ENCODE measurements at places on chromosomes 2 and 18.
A peak's percentile ranks its signal among the peaks of the same experiment; 100 is the strongest.

DNA sequence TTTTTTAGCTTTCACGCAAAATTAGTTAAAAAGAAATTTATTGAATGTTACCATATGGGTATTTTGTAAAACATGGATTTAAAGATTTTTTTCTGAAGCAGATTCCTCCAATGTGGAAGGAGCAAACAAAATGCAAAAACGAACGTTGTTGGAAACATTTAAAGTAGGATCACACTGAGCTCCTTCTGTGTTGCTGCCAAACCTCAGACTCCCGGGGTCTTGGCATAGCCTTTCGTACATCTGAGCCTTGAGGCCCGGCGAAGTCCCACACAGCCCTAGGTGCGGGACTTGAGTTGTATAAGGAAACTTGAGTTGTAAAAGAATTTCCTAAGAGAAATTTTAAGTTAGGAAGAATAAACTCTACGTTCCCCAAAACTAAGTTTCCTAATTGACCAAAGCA is 52.0 kb upstream of the CD226 start:
- H3K4me3 ChIP-seq, result no peak overlapping the region
- H3K27me3 ChIP-seq, result no peaks in the 10 kb centered on the region
- H3K36me3 ChIP-seq, result no peaks in the 10 kb centered on the region
- DNase-seq, result no peak

DNA sequence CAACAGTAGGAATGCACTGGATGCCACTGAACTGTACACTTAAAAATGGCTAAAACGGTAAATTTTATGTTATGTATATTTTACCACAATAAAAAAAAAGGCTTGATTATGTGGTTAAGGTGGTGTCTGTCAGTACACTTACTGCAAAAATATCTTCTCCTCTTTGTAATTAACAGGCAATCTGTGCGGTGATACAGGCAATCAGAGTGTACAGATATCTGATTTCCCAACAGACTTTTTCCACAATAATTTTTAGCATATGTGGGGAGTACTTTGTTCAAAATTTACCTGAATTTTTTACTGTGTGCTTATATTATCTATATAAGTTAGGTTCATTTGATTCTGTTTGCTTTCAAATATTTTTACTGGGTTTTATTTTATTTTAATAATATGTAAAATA is 175.0 kb upstream of the PGAP1 start:
- H3K27me3 ChIP-seq, result no peaks in the 10 kb centered on the region
- DNase-seq, result no peak
- peaks cover 3% of the 10 kb centered on the region for H3K4me1 ChIP-seq
- no peak overlapping the region for H3K4me3 ChIP-seq

- no peak overlapping the region for H3K4me3 ChIP-seq
- H3K27ac ChIP-seq, result no peak overlapping the region
- no peaks in the 10 kb centered on the region for H3K36me3 ChIP-seq
- no peak for DNase-seq
Observed at GRCh38 chr18:49183921-49184320, 233.2 kb upstream of the SMAD7 start.

- H3K4me3 ChIP-seq, result no peak overlapping the region
- no peaks in the 10 kb centered on the region for H3K4me1 ChIP-seq
- no peak overlapping the region for H3K27ac ChIP-seq
Observed at GRCh38 chr18:28357766-28358401, 181.0 kb upstream of the CDH2 start.

- H3K27me3 ChIP-seq, result no peaks in the 10 kb centered on the region
- no peak overlapping the region for H3K4me3 ChIP-seq
- DNase-seq, result no peak
- no peaks in the 10 kb centered on the region for H3K36me3 ChIP-seq
Observed at GRCh38 chr18:36821681-36822080, 7.1 kb downstream of the TPGS2 start.

GRCh38 chr18:11078491-11078890 is 70.9 kb downstream of the PIEZO2 start:
- no peak overlapping the region for H3K4me3 ChIP-seq
- DNase-seq, result no peak
- no peak overlapping the region for H3K27ac ChIP-seq
- H3K4me1 ChIP-seq, result no peaks in the 10 kb centered on the region
- no peaks in the 10 kb centered on the region for H3K27me3 ChIP-seq
- no peaks in the 10 kb centered on the region for H3K36me3 ChIP-seq

DNA sequence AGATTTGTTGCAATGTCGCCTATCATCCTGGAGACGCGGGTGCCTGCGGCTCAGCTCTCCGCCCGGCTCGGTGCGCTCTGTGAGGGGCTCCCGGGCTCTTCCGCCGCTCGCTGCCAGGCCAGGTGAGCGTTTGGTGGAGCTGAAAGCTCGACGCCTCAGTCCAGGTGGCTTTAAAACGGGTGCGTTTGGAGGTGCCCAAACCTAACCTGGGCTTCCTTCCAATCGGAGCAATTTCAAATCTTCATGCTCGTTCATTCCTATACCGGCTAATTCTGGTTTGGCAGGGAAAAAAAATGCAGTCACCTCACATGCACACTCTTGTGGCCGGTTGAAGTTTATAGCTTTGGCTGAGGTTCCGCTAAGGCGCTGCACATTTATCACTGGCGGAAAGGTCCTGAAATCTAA is at the start of gene SLC16A14:
TSS of gene SLC16A14 (minus strand) at position 274 of the 405 bp plus-strand sequence. CDS start 9,572 bp downstream, outside the sequence.
- peaks cover 4% of the 10 kb centered on the region for H3K4me1 ChIP-seq
- peak; percentile 54 for DNase-seq
- no peaks in the 10 kb centered on the region for H3K27me3 ChIP-seq
- no peaks in the 10 kb centered on the region for H3K36me3 ChIP-seq

- H3K36me3 ChIP-seq, result no peaks in the 10 kb centered on the region
- H3K27ac ChIP-seq, result no peak overlapping the region
- no peaks in the 10 kb centered on the region for H3K4me1 ChIP-seq
- no peak for DNase-seq
- no peaks in the 10 kb centered on the region for H3K27me3 ChIP-seq
Observed at GRCh38 chr2:25832897-25833296, 45.4 kb downstream of the ASXL2 start.

GRCh38 chr2:10486091-10486490 is 38.0 kb upstream of the ODC1 start:
- no peak for DNase-seq
- no peaks in the 10 kb centered on the region for H3K36me3 ChIP-seq
- H3K27ac ChIP-seq, result no peak overlapping the region
- no peaks in the 10 kb centered on the region for H3K4me1 ChIP-seq

- H3K27ac ChIP-seq, result no peak overlapping the region
- no peak overlapping the region for H3K4me3 ChIP-seq
- H3K36me3 ChIP-seq, result no peaks in the 10 kb centered on the region
- H3K27me3 ChIP-seq, result no peaks in the 10 kb centered on the region
Observed at GRCh38 chr2:106038601-106039375, 155.3 kb downstream of the UXS1 start.

DNA sequence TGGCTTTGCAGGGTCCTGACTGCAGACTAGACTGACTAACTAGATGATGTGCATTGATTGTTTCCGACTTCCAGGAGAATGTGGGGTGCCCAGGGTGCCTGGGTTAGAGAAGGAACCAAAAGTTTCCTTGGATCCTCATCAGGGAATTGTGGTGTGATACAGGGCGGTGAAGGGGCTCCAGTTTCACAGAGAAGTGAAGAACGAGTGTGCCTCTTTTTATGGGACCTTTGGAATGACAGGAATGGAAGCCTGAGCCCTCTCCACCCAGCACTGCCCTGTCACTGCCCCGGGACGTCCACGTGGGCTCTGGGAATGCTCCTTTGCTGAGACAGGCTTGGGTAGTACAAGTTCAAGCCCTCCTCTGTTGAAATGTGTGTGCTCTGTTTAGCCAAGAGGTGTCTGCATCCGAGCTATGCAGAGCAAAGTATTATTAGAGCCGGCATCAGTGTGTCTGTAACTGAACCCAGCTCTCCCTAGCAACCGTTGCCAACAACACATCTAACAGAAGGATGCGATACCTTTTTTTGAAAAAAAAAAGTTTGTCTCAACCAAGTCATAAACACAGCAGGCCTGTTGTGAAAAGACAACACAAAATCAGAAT is 183.6 kb downstream of the SMAD7 start:
- H3K4me1 ChIP-seq, result peaks cover 3% of the 10 kb centered on the region
- no peak for DNase-seq
- H3K27me3 ChIP-seq, result no peaks in the 10 kb centered on the region
- no peaks in the 10 kb centered on the region for H3K36me3 ChIP-seq
- no peak overlapping the region for H3K27ac ChIP-seq

- peaks cover 23% of the 10 kb centered on the region for H3K4me1 ChIP-seq
- H3K4me3 ChIP-seq, result no peak overlapping the region
- H3K27ac ChIP-seq, result peak overlapping the region; percentile 74
- H3K27me3 ChIP-seq, result no peaks in the 10 kb centered on the region
- no peaks in the 10 kb centered on the region for H3K36me3 ChIP-seq
Observed at GRCh38 chr18:35938158-35938557, 34.3 kb upstream of the RMP24 start.
